ENCODE measurements at places on chromosomes 1 and 21.

DNA sequence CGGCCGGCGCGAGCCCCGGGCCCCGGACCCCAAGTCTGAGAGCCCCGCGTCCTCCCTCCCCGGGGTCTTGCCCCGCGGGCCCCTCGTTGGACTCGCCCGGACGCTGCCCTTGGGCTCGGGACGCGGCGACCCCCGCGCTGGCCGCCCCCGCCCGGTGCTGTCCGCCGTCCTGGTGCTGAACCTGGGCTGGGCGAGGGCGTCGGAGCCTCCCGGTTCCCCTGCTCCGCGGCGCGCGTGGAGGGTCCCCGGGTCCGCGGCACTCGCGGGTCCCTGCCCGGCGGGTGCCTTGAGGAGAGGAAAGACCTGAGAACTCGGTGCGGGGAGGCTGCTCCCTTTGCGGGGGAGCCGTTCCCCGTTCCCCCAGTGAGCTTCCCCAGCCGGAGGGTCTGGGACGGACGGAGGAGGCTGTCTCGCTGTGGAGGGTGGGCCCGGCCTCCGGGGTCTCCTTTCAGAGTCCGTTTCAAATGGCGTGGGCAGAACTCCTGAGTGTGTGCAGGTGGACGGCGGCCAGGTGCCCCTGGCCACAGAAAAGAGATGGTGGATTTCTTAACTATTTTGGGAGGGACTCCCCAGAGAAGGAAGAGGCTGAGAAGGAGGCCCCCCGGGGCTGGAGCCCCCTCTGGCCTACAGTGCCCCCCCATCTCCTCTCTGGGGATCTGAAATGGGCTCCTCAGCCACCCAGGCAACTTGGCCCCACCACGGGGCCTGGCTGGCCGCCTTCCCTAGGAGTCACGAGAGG lies 595 bp downstream of the GABRD start:
- DNase-seq: no peak

GRCh38 chr1:198449727-198450433 lies 90.6 kb downstream of the ATP6V1G3 start:
- no peak for DNase-seq

DNA sequence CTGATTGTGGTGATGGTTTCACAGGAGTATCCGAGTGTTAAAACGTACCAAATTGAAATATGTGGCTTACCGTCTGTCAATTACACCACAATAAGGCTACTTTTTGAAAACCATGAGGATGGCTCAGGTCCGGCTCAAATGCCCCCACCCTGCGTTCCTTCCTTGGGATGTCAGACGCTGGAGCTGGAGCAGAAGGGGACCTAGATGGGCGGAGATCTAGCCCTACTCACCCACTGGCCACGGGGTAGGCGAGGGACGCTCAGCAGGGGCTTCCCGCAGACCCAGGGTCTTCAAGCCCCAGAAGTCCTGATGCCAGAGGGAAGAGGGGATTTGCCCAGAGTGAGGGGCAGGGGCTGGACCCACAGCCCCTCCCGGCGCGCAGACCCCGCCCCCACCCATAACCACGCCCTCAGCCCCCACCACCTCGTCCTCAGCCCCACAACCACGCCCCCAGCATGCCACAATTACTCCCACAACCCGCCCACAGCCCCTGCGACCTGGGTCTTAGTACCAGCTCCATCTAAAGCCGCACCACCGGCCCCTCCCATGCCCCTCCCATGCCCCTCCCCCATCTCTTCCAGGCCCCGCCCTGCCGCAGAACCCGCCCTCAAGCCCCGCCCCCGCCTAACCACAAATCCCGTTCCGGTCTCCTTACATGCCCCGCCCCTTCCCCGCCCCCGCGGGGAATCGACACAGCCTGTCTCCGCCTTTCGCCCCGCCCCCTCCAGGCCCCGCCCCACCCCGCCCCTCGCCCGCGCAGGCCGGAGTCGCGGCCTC lies at the start of gene LRRC3:
TSS of gene LRRC3 (plus strand) at position 764 of the 777 bp plus-strand sequence. CDS start 1,135 bp downstream, outside the sequence.
- peak; percentile 48 for DNase-seq

- DNase-seq: no peak
Observed at GRCh38 chr1:212586206-212587015, 22.1 kb upstream of the ATF3 start.

GRCh38 chr1:56031001-56031400 lies 548.4 kb downstream of the PLPP3 start:
- DNase-seq: no peak

DNA sequence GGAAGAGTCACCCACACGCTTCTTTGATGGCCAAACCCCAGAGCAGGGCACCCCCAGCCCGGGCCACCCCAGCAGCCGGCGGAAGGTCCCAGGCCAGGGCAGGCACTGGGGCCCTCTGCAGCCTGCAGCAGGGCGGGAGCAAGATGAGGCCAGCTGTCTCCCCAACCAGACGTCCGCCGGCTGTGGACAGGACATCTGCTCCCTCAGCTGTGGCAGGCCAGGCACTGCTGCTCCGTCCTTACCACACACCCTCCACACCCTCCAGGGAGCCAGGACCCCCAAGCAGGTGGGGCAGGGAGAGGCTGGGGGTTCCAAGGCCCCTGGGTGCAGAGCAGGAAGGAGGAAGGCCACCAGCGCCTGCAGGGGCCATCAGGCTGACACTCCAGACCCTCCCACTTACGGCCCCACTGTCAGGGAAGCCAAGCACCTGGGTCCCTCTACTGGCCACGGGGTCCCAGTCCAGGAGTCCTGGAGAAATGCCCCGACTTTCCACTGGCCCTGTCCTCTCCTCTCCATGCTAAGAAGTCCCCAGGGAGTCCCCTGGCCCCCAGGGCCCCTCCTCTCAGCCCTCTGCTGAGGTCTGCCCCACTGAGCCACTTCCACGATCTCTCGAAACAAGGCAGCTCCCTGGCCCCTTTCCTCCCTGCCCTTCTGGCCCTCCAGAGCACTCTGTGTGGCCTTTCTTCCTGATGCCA lies 5.6 kb downstream of the WNT9A start:
- DNase-seq: no peak

GRCh38 chr1:19000065-19000464 lies 43.6 kb upstream of the IFFO2 start:
- no peak for DNase-seq

DNA sequence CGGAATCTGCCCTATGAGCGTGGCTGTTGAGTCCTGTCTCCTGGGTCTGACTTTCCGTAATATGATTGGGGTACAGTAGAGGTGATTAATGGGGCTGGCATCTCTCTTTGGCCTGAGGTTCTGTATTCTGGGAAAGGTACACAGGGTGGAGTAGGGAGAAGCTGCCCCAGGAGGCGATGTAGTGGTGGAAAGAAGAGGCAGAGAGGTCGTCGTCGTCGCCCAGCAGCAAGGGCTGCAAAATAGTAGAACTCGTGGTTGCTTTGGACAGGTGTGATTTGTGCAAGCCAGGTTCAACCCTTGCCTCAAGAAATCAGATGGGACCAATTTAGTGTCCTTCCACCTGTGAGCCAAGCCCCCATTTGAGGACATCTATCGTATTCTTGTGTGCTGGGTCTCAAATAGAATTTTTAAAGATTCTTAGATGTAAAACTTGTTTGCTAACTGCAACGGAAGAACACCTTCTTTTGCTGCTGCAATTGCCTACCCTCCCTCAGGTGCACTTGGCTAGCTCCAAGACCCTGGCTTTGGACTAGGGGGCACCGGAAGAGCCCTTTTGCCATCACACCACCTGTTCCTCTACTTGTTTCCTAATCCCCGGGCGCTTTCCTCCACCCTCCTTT lies 1.3 kb upstream of the HMGN2 start:
- DNase-seq: no peak

DNA sequence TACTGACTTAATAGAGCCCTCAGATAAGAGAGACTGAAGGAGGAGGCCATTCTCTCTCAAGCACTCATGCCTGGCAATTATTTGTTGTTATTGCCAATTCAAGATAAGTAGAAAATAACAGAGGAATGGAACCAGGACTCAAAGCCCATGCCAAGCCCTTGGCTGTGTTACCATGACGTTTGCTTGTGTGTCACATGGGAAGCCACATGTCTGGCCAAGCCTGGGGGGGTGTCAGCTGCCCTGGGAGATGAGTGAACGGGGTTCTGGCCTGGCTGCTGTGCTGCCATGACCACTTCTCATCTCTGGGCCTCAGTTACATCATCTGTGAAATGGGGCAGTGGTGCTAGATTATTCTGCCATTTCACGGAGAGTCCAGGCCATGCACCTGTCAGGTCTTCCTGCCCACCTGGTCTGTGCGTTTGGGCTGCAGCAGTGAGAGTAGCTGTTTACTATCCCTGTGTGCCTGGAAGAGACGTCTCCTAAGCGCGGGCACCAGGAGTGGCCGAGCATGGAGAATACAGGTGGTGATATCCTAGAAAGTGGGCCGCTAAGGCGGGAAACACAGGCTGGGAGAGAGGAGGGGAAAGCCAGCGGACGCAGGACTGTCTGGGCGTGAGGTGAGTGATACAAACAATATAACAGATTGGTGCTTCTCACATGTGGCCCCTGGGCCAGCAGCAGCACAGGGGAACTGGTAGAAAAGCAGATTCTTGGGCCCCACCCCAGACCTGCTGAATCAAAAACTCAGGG lies 67.8 kb downstream of the MAN1C1 start:
- DNase-seq: no peak

DNA sequence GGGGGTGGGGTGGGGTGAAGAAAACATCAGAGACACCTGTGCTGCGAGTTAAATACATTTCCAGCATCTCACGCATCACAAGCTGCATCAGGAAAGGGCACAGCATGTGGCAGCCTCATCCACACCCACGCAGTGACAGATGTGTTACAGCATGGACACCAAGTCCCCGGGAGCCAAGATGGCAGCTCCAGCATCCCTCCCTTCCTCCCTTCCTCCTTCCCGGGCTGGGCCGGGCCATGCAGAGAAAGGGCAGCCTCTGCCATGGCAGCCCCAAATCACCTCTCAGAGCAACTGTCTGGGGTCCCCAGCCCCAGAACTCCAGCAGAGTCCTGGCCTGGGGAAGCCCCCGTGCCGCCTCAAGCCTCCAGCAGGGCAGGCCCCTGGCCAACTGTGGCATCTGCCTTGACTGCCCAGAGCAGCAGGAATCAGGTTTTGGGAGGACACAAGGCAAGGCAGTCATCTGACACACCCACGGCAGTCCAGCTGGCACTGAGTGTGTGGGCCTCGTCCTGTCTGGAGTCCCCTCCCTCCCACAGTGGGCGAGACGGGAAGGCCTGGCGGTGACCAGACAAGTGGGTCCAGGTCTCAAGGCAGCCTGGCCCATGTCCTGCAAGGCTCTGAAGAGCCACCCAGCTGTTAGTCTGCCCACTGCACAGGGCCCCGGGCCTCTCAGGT lies 6.2 kb downstream of the SMIM1 start:
- no peak for DNase-seq

DNA sequence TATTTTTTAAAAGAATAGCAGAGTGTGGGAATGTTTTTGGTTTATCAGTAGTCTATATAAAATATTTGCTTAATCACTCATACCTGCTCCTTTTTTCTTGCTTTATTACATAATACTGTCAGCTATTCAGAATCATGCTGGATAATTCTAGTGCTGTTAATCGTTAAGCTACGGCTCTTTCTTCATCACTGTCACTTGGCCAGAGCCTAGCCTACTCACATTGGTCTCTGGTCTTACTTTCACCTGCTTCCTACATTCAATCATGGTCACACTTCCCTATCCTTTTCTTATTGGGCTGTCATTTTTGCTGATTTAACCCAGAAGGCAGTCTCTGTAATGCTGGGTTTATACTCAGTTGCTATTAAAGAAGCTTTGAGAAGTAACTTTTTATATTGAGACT lies 2.5 kb downstream of the KLHL20 start:
- no peak for DNase-seq

- peak; percentile 52 for DNase-seq
Observed at GRCh38 chr1:167554028-167554779, 642 bp upstream of the CREG1 start.

DNA sequence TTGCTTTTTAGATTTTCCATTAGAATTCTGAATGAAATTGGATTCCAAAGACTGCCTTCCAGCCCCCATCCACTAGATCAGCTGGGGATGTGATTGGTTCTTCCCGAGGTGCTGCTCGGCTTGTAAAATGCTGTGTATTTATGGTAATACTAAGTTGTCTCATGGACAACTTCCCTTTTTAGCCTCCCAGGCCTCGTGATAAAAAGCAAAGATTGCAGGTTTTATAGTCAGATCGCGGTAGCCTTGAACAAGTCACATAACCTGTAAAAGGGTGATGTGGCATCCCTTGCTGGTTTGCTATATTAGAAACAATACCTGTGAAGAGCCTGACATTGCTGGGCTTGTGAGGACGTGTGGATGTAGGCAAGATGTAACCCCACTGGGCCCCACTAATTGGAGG lies 10.4 kb downstream of the MUL1 start:
- no peak for DNase-seq

- DNase-seq: no peak
Observed at GRCh38 chr1:18830596-18830995, 28.9 kb downstream of the TAS1R2 start.

DNA sequence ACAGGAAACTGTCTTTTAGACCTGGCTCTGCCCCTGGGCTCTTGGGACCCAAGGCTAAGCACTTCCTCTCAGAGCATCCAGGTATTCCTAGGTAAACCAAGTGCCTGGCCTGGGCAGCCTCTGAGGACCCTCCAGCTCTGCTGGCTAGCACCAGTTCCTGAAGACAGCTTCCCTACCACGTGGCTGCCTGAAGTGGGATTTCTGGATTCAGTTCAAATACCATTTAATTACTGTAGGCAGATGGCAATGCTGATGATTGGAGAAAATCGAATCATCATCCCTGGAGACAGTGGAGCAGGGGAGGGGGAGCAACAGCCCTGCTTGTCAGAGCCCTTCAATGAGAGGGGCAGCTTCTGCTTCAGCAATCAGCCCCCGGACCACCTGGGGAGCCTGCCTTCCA lies 11.9 kb downstream of the KIF21B start:
- DNase-seq: no peak

GRCh38 chr1:230074270-230074669 lies 7.2 kb downstream of the GALNT2 start:
- no peak for DNase-seq

GRCh38 chr1:112776688-112777087 lies 61.6 kb upstream of the PPM1J start:
- DNase-seq: no peak

- no peak for DNase-seq
Observed at GRCh38 chr1:8551057-8551456, 233.1 kb downstream of the SLC45A1 start.

- DNase-seq: peak; percentile 68
Observed at GRCh38 chr1:235326719-235327558, 1.0 kb downstream of the ARID4B start.

DNA sequence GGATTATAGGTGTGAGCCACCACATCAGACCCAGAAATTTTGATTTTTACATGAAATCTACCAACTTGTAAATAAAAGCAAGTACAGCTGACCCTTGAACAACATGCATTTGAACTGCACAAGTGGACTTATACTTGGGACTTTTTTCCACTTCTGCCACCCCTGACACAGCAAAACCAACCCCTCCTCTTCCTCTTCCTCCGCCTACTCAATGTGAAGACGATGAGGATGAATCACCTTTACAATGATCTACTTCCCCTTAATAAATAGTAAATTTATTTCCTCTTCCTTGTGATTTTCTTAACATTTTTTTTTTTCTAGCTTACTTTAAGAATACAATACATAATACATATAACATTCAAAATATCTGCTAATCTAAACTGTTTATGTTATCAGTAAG lies 17.5 kb upstream of the YRDC start:
- DNase-seq: no peak

- peak; percentile 13 for DNase-seq
Observed at GRCh38 chr1:11893907-11894251, 32.3 kb downstream of the KIAA2013 start.

All from Kasumi-1 (cell line).